ENCODE measurements at places on chromosomes 12 and 14.
A peak's percentile ranks its signal among the peaks of the same experiment; 100 is the strongest.

DNA sequence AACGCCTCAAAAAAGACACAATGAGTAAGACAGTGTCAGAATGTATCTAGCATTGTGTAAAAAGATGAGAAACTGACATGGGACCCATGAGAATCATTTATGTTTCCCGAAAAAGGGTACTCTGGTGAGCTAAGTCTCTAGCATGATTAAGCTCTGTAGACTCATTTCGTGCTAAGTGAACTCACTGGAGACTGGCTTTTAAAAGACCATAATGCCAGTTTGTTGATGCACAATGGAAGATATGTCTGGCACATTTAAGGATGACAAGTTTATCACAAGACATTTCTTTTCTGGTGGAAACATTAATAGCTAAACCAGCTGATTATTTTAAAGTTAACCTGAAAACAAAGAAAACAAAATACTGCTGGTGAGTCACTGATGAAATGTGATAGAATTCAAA is 233.5 kb downstream of the SLC2A13 start:
- no peak for DNase-seq

DNA sequence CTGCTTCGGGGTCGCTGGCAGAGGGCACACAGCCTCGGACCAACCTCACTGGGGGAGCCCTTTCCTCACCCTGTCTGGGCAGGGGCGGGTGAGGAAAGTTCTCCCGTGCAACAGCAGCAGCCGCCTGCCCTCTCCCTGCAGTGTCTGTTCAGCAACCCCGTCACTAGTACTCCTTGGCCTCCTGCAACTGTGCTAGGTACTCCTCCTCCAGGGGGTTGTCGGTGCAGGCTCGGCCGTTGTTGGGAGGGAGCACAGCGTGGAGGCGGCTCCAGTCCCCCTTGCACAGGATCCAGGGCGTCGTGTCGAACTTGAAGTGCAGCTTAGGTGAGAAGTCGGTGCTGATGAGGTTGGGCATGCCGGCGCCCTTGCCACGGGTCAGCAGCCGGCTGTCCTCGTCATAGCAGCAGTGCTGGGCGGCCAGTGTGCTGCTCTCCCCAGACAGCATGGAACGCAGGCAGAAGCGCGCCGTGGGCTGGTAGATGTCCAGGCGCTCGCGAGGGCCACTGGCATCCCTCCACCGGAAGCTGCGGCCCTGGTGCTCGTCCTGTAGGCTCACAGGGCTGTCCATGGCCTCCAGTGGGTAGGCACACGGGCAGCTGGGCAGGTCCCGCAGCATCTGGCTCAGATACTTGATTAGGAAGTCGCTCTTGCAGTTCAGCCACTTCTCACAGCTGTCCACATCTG is 17.7 kb downstream of the AHSA1 start:
- no peak for DNase-seq

- no peak for DNase-seq
Observed at GRCh38 chr12:64001439-64001838, 156.9 kb downstream of the SRGAP1 start.

GRCh38 chr14:38139926-38140325 is 67.8 kb upstream of the SSTR1 start:
- DNase-seq = no peak

DNA sequence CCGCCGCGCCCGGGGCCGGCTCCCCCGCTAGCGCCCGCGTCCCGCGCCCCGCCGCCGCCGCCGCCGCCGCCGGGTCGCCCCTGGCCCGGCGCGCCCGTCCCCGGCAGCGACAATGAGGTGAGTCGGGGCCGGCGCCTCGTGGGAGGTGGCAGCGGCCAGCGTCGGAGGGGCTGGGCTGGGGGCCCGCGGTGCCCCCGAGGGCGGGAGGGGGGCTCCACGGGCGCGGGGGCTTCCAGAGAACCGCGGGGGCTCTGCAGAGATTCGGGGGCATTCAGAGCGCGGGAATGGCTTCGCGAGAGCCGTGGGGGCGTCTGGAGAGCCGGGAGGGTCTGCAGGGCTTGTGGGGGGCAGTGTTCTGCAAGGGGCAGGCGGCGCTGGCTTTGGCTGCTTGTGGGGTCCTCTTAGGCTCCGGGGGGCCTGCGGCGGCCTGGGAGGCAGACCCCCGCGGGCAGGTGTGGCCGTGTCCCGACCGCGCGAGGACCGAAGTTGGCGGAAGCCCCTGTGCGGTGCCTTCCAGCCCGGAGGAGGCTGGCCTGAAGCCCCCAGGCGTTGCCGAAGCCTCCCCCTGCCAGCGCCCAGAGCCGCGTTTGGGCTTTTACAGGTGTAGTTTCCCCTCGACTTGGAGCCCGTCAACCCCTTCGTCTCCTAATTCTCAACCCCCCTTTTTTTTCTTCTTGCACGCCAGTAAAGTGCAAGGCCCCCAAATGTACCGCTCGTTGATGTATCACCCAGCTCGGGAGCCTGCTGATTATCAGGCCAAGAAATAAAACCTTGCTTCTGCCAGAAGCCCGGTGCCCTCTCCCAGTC is 93.1 kb upstream of the EVL start:
- DNase-seq = no peak

GRCh38 chr14:52954346-52955214 is 3.7 kb upstream of the FERMT2 start:
- DNase-seq = no peak

GRCh38 chr12:110993434-110993833 is 73.1 kb upstream of the MYL2 start:
- no peak for DNase-seq

GRCh38 chr12:90292183-90292582 is 583.5 kb upstream of the ATP2B1 start:
- DNase-seq = no peak

- DNase-seq = no peak
Observed at GRCh38 chr12:20050221-20050620, 318.1 kb upstream of the PDE3A start.

DNA sequence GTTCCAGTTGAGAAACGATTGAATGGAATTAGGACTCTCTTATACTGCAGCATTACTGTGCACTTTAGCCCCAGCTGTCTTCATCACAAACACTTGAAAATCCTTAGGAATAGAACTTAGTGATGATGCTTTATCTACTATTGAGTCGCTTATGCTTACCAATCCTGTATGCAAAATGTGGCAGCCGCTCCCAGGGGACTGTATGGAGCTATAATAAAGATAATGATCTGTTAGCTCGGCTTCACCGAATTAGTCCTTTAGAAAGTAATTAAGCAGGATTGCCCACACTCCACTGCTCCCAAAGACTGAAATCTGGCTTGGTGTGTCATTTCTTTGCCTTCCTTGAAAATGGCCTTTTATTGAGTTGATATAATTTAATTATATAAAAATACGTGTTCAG is 10.6 kb downstream of the EML1 start:
- no peak for DNase-seq

GRCh38 chr14:85663256-85663655 is 133.3 kb downstream of the FLRT2 start:
- no peak for DNase-seq

GRCh38 chr14:45199230-45199629 is 53.8 kb downstream of the MIS18BP1 start:
- no peak for DNase-seq

- no peak for DNase-seq
Observed at GRCh38 chr14:70882776-70883492, 24.3 kb upstream of the PCNX1 start.

DNA sequence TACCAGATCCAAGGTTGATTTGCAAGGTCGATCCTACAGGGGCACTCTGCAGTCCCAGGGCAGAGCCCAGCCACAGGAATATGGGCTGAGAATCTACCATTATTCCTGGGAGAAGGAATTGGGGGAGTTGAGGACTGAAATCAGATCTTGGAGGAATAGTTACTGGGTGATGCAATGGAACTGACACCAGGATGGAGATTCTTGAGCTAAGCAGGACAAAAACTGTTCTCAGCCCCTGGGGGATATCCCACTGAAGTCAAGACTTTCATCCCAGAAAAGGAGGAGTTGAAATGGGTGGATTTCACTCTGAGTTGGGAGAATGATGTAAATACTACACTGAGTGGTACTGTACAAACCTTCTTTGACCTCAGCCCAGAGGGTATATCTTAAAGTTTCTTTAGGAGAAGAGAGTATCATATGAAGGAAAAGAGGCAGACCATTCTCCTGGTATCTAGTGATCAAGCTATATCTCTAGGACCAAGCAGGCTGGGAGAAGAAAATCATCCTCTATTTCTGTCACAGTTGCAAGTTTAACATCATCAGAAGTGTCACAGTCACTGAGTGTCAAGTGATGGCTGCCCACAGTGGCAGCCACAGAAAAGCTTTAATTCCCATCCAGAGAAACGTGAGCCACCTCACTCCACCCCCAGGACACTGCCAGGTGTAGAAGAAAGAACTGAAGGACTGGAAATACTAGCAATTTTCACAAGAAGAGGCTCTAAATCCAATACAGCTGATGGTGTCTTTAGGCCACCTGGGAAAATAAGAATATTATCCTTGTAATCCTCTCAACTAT is 181.9 kb downstream of the NUAK1 start:
- no peak for DNase-seq

GRCh38 chr12:94297096-94297699 is 148.8 kb downstream of the PLXNC1 start:
- DNase-seq = no peak

DNA sequence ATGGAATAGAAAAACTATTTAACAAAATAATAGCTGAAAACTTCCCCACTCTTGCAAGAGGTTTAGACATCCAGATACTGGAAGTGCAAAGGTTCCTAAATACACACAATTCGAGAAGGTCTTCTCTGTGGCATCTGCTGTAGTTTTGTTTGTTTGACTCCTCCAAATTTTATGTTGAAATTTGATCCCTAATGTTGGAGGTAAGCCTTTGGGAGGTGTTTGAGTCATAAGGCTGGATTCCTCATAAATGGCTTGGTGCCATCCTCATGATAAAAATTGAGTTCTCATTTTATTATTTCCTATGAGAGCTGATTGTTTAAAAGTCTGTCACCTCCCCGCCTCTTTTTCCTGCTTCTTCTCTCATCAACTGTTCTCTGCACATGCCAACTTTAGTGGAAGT is 182.7 kb downstream of the MYRFL start:
- DNase-seq = no peak

- DNase-seq = no peak
Observed at GRCh38 chr14:99535448-99535847, 54.2 kb downstream of the CCNK start.

DNA sequence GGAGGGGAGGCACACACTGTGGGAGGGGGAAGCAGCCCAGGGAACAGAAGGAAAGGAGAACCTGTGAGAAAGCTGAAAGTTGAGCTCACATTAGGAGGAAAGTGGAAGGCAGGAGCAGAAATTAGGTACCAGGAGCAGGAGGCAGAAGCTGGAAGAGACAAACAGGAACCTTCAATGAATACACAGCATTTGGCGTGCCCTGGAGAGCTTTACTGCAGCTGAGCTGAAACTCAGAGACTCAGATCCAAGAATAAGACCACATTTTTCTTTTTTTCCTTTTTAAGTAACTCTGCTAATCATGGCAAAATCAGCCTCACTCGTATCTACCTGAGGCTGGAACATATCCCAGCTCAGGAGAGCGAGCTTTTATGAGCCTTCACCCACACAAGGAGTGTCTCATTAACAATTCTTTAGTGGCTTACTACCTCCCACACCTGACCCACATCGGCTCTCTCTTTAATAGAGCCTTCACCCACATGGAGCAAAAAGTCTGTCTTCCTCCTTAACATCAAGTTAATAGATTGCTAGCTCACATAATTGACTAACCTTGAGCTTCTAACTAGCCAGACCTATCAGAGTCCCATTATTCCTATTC is 18.2 kb upstream of the CERS5 start:
- DNase-seq = no peak

GRCh38 chr12:7650091-7650490 is 15.6 kb downstream of the APOBEC1 start:
- no peak for DNase-seq

- DNase-seq = no peak
Observed at GRCh38 chr12:56097738-56098137, 6.6 kb upstream of the PA2G4 start.

DNA sequence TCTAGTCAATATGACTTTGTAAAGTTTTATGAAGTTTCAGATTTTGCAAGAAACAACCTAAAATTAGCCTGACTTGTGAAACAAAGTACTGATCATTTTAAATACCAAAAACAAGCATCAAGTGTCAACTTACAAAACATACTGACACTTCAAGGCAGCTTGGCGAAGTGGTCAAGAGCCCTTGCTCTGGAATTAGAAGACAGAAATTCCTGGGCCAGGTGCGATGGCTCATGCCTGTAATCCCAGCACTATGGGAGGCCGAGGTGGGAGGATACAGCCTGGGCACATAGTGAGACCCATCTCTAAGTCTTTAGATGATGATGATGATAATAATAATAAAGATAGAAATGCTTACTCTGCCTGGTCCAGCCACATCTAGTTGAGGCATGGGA is 45.4 kb upstream of the NR2C1 start:
- no peak for DNase-seq

GRCh38 chr12:77384941-77385340 is 319.6 kb upstream of the E2F7 start:
- DNase-seq = no peak

- DNase-seq = no peak
Observed at GRCh38 chr12:98222135-98222534, 293.3 kb upstream of the TMPO start.

DNA sequence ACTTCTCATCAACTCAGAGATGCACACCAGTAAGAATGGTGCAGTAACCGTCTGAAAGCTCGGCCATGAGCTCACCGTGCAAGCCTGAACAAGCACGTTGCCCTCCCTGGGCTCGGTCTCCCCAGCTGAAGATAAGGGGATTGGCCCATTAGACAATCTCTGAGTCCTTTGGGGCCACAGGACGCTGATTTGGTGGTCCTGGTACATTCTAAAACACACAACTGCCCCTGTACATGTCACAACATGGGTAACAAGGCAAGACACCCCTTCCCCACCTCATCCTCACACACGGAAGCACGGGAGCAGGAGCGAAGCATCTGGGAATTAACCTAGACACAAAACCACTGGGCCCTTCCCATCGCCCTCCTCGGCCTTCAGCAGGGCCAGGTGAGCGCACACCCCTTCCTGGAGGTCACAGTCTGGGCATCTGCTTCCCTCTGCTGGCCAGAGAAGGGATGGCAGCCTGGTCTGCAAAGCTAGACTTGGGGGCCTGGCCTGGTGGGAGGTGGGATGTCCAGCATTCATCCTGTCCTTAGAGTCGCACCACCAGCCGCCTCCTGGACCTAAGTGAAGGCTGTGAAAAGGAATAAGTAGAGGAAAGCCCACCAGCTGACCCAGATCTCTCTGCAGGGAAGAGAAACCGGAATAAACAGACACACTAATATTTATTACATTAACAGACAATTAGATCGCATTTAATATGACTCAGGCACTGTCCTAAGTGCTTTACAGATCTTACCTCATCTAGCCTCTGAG is 18.9 kb upstream of the SMUG1 start:
- peak; percentile 81 for DNase-seq

- no peak for DNase-seq
Observed at GRCh38 chr12:101793401-101793800, 37.4 kb downstream of the GNPTAB start.

GRCh38 chr14:100891501-100892445 is 11.7 kb downstream of the RTL1 start:
- DNase-seq = peak; percentile 40

- no peak for DNase-seq
Observed at GRCh38 chr14:91780452-91780851, 48.6 kb upstream of the CATSPERB start.
